ENCODE measurements at places on chromosomes 4 and X. TPM values are rescaled to one million over a fixed set of nuclear protein-coding genes. Genes with fewer than 3 reads are reported as not detected.

Gene NEIL3
- total RNA-seq: 25.5 TPM

DNA sequence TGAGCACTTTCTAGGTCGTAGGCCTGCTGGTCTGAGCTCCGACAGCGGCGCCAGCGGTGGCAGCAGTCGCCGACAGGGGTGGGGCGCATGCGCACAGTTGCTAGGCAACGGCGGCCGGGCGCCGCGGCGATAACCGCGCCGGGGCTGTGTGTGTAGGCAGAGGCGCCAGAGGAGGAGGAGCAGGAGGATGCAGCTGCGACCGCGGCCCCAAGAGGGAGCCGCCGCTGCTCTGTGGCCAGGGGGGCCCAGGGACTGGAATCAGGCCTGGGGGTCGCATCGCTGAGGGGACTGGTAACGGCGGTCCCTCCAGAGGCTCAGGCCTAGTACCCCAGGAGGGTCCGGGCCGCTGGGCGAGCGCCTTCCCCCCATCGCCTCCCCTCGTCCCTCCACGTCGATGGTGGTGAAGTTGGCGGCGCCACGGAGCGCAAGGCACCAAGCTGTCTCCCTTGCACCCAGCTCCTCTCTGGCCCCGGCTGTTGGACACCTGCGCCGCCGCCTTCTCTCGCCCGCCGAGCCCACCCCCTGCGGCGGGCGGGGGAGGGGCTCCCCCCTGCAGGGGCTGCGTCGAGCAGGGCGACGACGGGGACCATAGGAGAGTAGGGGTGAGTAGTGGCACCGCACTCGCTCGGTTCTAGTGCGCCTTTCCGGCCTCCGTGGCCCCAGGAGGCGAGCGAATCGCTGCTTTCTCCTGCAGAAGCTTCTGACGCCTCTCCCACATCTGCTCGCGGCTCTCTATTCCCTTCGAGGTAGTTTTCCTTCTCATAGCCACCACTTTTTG lies 58.6 kb upstream of the ZC4H2 start:
- peak; percentile 83 for DNase-seq

- no peak for DNase-seq
Observed at GRCh38 chr4:122334828-122335227, 44.0 kb upstream of the ADAD1 start.

GRCh38 chr4:157025898-157026297 lies 50.1 kb upstream of the GLRB start:
- DNase-seq: no peak

GRCh38 chr4:74608151-74608949 lies 163.4 kb downstream of the AREG start:
- DNase-seq: no peak

Gene ATP1B4
- total RNA-seq: not detected
